ENCODE measurements at places on chromosomes 5 and 9.

DNA sequence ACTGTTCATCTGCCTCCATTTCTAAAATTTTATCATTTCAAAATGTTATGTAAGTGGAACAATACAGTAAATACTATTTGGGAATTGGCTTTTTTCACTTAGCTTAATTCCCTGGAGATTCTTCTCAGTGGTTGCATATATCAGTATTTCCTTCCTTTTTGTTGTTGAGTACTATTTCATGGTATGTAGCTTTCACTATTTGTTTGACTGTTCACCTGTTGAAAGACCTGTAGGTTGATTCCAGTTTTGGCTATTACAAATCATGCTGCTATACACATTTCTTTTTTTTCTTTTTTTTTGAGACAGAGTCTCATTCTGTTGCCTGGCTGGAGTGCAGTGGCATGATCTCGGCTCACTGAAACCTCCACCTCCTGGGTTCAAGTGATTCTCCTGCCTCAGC, 33.0 kb upstream of the PWWP2A start:
- DNase-seq: no peak

GRCh38 chr5:79578876-79579275, 33.4 kb upstream of the TENT2 start:
- DNase-seq: no peak

DNA sequence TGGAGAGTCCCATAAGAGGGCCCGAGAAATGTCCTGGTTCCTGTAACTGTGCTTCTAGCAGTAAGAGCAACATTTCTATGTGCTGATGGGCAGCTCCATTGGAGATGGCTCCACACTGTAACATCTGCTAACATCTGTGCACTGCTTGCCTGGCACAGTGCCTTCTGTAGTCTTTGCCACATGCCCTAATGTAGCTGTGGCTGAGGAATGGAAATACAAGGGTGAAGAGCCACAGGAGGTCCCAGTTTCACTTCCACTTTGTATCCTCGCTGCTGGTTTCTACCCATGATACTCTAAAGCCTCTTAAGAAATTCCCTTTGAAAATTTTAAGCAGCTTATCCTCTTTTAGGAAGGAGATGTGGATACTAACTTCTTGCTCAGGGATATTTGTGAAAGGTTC, 97.4 kb downstream of the HOMER1 start:
- no peak for DNase-seq

DNA sequence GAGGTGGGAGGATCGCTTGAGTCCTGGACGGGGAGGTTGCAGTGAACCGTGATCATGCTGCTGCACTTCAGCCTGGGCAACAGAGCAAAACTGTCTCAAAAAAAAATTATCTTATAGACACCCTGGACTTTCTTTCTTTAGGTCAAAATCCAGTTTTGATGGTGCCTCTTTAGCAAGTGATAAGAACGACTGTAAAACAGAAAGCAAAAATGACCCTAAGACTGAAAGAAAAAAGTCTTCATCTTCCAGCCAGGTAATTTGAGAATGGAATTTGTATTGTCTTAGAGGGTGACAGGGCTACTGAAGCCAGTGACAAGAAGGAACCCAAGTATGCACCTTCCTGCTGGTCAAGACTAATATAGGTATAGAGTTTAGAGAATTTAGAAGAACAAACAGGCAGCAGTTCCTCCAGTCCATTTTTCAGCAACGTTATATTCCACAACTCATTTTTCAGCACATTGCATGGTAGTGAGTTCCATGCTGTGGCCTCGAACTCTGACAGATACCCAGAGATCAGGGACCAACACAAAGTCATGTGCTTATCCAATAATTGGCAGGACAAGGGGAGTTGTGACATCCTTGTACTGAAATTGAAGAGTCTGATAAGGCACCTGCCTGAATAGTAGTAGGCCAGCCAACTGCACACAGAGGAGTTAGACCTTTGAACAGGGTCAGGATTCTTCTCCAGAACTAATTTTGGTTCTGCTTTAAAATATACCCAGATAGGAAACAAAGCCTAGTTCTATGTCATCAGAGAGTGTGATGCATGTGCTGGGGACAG, 46.5 kb downstream of the GRAMD2B start:
- no peak for DNase-seq

- no peak for DNase-seq
Observed at GRCh38 chr5:123554601-123555000, 42.6 kb downstream of the CSNK1G3 start.

- no peak for DNase-seq
Observed at GRCh38 chr5:103476811-103477210, 85.8 kb downstream of the NUDT12 start.

GRCh38 chr5:71893451-71893850, 174.4 kb downstream of the CARTPT start:
- DNase-seq: no peak

DNA sequence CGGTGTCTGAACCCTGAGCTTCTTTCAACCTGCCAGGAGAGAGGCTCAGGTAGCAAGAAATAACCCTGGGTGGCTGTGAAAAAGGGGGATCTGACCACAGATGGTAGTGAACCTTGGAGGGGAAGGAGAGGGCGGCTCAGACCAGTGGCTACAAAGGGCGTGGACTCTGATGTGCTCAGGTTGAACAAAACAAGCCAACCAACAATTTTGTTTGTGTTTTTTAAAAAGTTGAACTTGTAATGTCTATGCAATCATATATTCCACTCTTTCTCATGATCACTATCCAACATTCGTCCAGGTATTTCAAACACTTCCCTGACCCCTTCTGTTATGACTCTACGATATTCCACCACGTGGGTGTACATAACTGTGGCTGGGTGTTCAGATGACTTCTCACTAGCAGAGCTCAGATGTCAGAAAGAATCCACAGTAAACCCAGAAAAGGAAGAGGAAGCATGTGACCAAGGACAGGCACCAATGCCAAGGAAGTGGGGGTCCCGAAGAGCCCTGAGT, 20.0 kb downstream of the PTPN3 start:
- DNase-seq: no peak

DNA sequence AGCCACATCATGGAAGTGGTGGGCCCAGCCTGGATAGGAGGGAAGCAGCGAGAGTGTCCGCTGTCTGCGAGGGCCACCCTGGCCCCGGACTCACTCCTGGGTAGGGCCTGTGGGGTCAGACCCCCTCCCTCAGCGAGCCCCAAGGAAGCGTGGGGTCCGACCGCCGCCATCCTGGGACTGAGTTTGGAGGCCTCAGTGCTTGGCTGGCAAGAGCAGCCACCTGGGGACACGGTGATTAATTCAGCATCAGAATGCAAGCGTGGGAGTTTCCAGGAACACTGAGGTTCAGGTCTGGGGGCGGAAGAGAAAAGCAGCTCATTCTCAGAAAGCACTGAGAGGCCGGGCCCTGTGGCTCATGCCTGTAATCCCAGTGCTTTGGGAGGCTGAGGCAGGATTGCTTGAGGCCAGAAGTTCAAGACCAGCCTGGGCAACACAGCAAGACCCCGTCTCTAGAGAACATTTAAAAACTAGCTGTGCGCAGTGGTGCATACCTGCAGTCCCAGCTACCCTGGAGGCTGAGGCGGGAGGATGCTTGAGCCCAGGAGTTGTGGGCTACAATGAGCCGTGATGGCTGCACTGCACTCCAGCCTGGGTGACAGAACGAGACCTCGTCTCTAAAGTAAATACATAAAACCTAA, 18.3 kb upstream of the CAMSAP1 start:
- peak; percentile 40 for DNase-seq

GRCh38 chr9:95381221-95381620, 63.7 kb upstream of the FANCC start:
- DNase-seq: no peak

- DNase-seq: no peak
Observed at GRCh38 chr5:2300421-2300820, 417.7 kb upstream of the IRX4 start.

GRCh38 chr9:121216271-121216805, 14.7 kb upstream of the RAB14 start:
- no peak for DNase-seq

DNA sequence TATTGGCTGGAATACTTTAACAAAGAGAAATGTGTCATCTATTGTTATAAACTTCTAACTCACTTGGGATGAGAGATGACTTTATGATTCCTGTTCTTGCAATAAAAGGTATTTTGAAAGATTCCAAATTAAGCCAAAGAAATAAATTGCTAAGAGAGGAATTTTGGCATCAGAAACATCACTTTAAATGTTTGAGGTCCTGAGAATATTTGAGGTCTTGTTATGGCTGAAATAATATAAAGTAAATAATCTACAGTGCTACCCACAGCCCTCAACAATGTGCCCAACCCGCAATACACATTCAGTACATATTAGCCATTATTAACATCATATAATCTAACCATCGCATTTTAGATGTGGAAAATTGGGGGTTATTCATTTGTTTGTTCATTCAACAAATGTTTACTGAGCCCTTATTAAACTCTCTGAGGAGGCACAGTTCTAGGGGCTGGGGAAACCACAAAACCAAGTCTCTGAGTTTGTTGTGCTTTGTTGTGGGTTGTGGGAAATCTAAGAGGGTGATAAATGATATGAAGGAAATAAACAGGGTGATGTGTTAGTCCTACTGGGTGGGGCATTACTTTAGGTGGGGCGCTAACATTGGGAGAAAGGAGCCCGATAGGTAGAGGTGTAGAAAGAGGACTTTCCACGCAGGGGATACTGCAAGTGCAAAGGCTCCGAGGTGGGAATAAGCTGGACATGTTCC, 135.2 kb upstream of the CLINT1 start:
- DNase-seq: peak; percentile 9

DNA sequence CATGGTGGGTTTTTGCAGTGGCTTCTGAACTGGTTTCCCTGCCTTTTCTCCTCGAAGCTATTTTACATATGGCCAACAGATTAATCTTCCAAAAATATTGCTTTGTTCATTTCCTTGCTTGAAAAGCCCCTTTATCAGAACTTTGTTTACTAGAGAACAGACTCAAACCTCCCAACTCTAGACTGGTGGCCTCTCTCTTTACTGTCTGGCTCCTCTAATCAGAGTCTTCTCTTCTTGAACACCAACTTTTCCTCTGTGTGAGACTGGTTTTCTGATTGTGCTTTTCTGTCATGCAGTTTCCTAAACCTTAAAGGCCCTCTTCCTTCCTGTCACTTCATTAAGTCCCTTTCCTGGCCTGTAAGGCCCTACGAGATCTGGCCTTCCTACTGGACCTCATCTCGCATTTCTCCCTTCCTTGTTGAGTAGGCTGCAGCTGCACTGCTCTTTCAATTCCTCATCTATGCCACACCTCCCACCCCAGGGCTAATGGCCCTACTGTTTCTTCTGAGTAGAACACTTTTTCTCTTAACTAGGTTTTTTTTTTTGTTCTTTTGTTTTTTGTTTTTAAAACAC, 5.7 kb downstream of the C9orf43 start:
- DNase-seq: no peak

Data from activated T-cell treated with anti-CD3 and anti-CD28 coated beads for 4 hours (primary cell).